Activated CD4-positive, alpha-beta memory T cell treated with anti-CD3 and anti-CD28 coated beads for 36 hours (primary cell): ENCODE measurements at places on chromosomes 1 and 21. TPM values are rescaled to one million over a fixed set of nuclear protein-coding genes. Genes with fewer than 3 reads are reported as not detected.

- peaks cover 13% of the 10 kb centered on the region for H3K4me1 ChIP-seq
- no peaks in the 10 kb centered on the region for H3K36me3 ChIP-seq
- no peak for DNase-seq
- H3K4me3 ChIP-seq: no peak overlapping the region
- peaks cover 3% of the 10 kb centered on the region for H3K27me3 ChIP-seq
Measured at GRCh38 chr1:153359241-153359640, 1.6 kb downstream of the S100A9 start.

DNA sequence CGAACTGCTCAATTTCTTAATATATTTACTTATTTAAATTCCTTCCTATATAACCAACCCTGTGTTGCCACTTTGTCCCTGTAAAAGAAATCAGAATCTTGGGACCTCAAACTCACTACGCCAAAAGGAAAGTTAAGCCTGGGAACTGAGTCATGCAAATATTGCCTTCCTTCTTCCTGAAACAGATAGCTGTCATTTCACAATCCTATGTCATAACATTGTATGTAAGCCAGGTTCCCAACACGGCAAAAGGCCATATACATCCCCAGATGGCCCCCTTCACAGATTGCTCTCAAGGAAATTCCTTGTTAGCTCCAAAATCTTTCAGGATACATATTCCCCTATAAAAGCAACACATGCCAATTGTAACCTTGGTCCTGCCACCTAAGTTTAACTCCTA, 39.7 kb downstream of the C21orf91 start:
- no peak overlapping the region for H3K4me3 ChIP-seq
- H3K4me1 ChIP-seq: peaks cover 82% of the 10 kb centered on the region
- no peaks in the 10 kb centered on the region for H3K27me3 ChIP-seq
- DNase-seq: no peak
- peaks cover 5% of the 10 kb centered on the region for H3K36me3 ChIP-seq
- no peak overlapping the region for H3K27ac ChIP-seq

- peak overlapping the region; percentile 89 for H3K4me3 ChIP-seq
- H3K27ac ChIP-seq: peak overlapping the region; percentile 99
- peaks cover 3% of the 10 kb centered on the region for H3K36me3 ChIP-seq
Measured at GRCh38 chr1:44820328-44821239, 12.3 kb downstream of the BTBD19 start.

- H3K4me3 ChIP-seq: no peak overlapping the region
- H3K27me3 ChIP-seq: no peaks in the 10 kb centered on the region
- DNase-seq: no peak
- H3K36me3 ChIP-seq: peaks cover 37% of the 10 kb centered on the region
Measured at GRCh38 chr1:155816351-155816750, 40.7 kb downstream of the GON4L start.

DNA sequence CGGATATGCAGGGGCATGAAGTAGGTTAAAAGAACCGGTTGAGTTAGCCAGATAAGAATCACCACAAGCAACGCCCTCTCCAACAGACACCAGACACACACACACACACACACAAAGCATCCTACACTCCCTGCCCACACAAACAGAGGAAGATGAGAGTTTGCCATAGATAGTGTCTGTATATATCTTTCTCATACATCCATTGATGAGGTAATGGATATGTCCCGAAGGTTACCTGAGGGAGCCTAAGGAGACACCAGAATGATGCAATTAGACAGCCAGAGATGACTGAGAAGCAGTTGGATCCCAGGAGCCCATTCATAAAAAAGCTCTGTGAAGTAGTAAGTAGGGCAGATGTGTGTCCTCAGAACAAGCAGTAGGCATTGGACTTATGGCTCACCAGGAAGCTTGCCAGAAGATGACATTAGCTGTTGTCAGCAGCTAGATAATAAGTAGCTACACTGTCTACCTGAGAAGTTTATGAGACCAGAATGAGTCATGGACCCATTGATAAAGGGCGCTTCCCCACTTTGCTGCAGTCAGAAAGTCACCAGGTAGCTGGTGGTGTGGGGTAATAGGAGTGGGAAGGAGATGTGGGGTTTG, 247.0 kb downstream of the KCNT2 start:
- no peak overlapping the region for H3K4me3 ChIP-seq
- no peak for DNase-seq
- H3K4me1 ChIP-seq: no peaks in the 10 kb centered on the region
- no peaks in the 10 kb centered on the region for H3K27me3 ChIP-seq

DNA sequence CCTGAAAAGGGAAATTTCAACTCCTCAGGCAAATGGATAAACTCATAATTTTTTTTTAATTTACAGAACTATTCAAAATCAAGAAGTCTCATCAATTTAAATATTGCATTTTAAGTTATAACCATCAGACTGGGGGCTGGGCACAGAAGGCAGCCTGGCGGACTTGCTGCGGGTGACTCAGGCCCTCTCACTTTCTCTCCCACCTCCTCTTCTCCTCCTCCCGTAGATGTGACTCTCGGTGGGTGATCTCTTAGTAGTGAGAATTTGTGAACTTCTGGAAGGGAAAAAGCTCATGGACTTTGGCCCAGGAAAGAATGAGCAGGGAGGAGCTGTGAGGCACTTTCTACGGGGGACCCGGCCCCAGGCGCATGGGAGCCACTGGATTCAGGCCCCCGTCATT, 32.9 kb downstream of the CLIC6 start:
- no peak for DNase-seq
- no peaks in the 10 kb centered on the region for H3K36me3 ChIP-seq
- H3K27ac ChIP-seq: no peak overlapping the region
- H3K27me3 ChIP-seq: peaks cover 25% of the 10 kb centered on the region
- no peak overlapping the region for H3K4me3 ChIP-seq
- peaks cover 2% of the 10 kb centered on the region for H3K4me1 ChIP-seq

- H3K27ac ChIP-seq: no peak within 1 kb of the TSS
- H3K4me3 ChIP-seq: no peak within 1 kb of the TSS
- DNase-seq: no peak
- no peaks in the 10 kb centered on the region for H3K36me3 ChIP-seq
Measured at GRCh38 chr1:207103892-207104373, at the start of gene C4BPA. C4BPA (plus strand) TSS chr1:207104233; CDS start chr1:207113026, 8,793 bp downstream.

DNA sequence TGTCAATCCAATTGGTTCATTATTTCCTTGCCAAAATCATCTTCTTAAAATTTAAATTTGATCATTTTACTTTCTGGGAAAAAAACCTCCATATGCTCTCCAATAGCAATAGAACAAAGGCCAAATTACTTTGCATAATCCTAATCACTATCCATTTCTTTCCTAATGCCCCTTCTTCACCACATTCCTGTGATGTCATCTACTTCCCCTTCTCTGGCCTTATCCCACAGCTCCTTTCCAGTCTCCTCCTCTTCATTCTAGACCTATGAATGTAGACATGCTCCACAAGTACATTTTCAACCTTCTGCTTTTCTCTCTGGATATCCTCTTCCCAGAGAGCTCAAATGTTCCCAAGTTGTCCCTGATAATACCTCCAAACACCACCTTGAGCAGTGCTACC, 216.6 kb downstream of the MRPL39 start:
- peaks cover 5% of the 10 kb centered on the region for H3K4me1 ChIP-seq
- H3K27me3 ChIP-seq: no peaks in the 10 kb centered on the region
- no peak for DNase-seq
- no peaks in the 10 kb centered on the region for H3K36me3 ChIP-seq
- H3K4me3 ChIP-seq: no peak overlapping the region
- H3K27ac ChIP-seq: no peak overlapping the region

- H3K27me3 ChIP-seq: no peaks in the 10 kb centered on the region
- H3K4me3 ChIP-seq: no peak within 1 kb of the TSS
- no peak for DNase-seq
- peak within 1 kb of the TSS; percentile 13 for H3K27ac ChIP-seq
Measured at GRCh38 chr1:45623972-45624371, at the start of gene CCDC17. CCDC17 (minus strand) TSS chr1:45624054; CDS start chr1:45623909, 145 bp downstream.

DNA sequence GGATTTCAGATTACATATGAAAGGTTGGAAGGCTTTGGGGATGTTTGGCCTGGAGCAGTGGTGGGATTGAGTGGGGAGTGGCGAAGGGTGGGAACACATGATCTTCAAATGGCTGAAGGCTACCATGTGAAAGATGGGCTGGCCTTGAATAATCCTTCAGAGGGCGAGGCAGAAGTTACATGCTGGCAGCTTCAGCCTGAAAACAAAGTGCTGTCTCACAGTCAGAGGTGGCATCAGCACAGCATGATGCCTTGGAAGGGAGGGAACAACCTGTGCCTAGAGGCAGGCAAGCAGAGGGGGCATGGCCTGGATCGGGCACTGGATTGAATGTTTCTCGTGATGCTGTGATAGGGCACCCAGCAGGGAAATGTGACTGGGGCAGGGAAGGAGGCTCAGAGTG, 130.8 kb downstream of the BEND5 start:
- no peak overlapping the region for H3K4me3 ChIP-seq
- no peaks in the 10 kb centered on the region for H3K4me1 ChIP-seq
- H3K27me3 ChIP-seq: peaks cover 2% of the 10 kb centered on the region
- no peak for DNase-seq

GRCh38 chr1:95994643-95995042, 726.9 kb upstream of the PTBP2 start:
- H3K27me3 ChIP-seq: no peaks in the 10 kb centered on the region
- no peak for DNase-seq
- H3K27ac ChIP-seq: no peak overlapping the region
- no peak overlapping the region for H3K4me3 ChIP-seq
- peaks cover 2% of the 10 kb centered on the region for H3K4me1 ChIP-seq

DNA sequence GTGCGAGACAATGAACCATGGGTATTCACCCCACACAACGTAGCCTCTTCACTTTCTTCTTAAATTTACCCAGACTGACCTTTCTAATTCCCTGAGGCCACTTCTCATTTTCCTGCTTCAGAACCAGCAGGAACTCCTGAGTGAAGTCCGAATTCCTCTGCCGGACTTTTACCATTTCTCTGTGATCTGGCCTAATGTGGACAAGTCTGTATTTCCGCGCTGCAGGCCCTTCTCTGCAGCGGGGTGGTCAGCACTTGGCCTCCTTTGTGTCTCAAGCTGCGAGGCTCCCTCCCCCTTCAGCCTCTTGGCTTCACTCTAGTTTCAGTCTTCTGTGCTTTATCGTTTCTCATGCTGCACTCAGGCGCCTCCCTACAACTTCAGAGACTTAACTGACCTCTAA, 9.4 kb upstream of the CTBS start:
- no peaks in the 10 kb centered on the region for H3K4me1 ChIP-seq
- no peak for DNase-seq
- H3K27ac ChIP-seq: no peak overlapping the region
- H3K4me3 ChIP-seq: no peak overlapping the region
- H3K27me3 ChIP-seq: peaks cover 8% of the 10 kb centered on the region
- no peaks in the 10 kb centered on the region for H3K36me3 ChIP-seq

DNA sequence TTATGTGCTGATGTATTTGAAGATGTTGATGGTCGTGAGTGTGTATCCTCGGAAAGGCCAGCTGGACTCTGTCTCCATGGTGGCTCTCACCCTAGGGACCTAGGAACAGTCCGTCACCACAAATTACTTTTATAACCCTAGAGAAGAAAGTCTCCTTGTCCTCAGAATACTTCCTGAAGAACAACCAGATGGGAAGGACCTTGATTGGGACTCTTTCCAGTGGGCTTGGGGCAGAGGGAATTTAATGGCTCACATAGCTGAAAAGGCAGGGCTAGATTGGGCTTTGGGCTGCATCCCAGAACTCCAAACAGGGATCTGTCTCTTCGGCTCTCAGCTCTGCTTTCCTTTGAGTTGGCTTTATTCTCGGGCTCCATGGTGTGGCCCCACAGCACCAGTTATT, 90.8 kb downstream of the TBX19 start:
- DNase-seq: no peak
- H3K27me3 ChIP-seq: no peaks in the 10 kb centered on the region
- no peak overlapping the region for H3K27ac ChIP-seq
- no peak overlapping the region for H3K4me3 ChIP-seq

DNA sequence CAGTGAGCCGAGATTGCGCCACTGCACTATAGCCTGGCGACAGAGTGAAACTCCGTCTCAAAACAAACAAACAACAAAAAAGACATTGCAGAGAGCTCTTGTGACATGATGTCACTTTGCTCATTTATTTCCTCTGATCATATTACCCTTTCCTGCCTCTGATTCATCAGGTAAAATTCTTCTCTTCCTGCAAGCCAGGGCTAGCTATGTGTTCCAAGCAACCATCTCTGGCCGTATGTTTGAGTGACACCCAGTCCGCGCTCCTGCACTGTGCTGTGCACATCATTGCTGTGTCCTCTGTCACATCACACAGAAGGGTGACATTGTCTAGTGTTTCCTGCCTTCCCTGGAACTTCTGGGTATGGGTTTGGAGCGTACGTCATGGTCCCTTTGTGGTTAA, 251.3 kb downstream of the PCP4 start:
- H3K4me1 ChIP-seq: no peaks in the 10 kb centered on the region
- H3K27me3 ChIP-seq: no peaks in the 10 kb centered on the region
- H3K27ac ChIP-seq: no peak overlapping the region
- no peak for DNase-seq
- H3K36me3 ChIP-seq: no peaks in the 10 kb centered on the region

DNA sequence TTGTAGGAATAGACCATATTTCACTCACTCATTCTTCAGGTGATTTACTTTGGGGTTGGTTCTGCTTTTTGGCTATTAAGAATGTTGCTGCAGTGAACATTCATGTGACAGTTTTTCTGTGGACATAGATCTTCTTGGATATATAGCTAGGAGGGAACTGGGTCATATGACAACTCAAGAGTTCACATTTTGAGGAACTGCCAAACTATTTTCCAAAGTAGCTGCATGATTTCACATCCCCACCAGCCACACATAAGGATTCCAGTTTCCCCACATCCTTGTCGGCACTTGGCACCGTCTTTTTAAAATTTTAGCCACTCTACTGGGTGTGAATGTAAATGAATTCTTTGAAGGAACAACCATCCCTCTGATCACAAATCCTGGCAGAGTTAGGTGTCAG, 126.0 kb downstream of the PRDM2 start:
- peaks cover 6% of the 10 kb centered on the region for H3K4me1 ChIP-seq
- DNase-seq: no peak
- no peak overlapping the region for H3K4me3 ChIP-seq
- no peak overlapping the region for H3K27ac ChIP-seq

DNA sequence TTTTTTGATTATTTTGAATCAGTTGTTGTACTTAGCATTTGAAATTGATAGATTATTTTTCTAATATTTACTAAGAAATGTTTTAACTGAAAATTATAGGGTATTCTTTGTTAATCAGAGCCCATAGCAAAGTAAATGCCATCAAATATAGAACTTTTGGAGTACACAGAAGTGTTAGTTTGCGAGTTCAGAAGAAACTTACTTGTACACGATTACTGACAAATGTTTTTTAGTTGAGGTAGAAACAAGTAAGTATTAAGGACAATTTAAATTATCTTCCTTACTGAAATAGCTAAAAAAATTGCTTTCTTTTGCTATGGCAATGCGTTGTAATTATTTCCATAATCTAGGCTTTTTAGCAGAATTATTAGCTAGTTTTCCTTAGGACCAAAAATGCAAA, 692.2 kb downstream of the USP25 start:
- no peaks in the 10 kb centered on the region for H3K27me3 ChIP-seq
- no peak for DNase-seq
- H3K36me3 ChIP-seq: no peaks in the 10 kb centered on the region
- no peak overlapping the region for H3K27ac ChIP-seq

- H3K4me3 ChIP-seq: no peak overlapping the region
- H3K27me3 ChIP-seq: peaks cover 6% of the 10 kb centered on the region
- no peaks in the 10 kb centered on the region for H3K4me1 ChIP-seq
- no peak for DNase-seq
- no peak overlapping the region for H3K27ac ChIP-seq
- no peaks in the 10 kb centered on the region for H3K36me3 ChIP-seq
Measured at GRCh38 chr1:206975306-206975705, 5.0 kb upstream of the FCAMR start.

The OR2G3 gene
- not detected for total RNA-seq

The PLPP3 gene
- total RNA-seq: not detected
